Tongue (tissue), 3 donors: ENCODE measurements at places on chromosomes 12 and 14. TPM values are rescaled to one million over a fixed set of nuclear protein-coding genes. Genes with fewer than 3 reads are reported as not detected.

The RNASE4 gene
- total RNA-seq = 21.0 TPM

DNA sequence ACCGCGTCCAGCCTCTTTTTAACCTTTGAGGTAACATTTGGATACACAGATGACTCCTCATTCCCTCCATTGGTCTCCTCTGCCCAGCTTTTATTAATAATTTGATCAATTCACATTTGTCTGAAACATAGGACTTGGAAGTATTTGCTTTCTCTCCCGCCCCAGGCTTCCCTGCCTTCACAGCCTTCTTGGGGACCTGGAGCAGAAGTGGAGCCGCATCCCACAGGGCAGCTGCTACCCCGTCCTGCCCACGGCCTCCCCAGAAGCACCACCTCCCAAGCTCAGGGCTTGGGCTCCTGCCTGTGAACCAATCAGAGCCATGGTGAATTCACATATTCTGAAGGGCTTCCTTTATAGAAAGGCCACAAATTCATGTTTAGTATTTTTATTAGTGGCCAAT lies 97.6 kb downstream of the PIWIL1 start:
- DNase-seq = no peak

GRCh38 chr14:20001863-20002262 lies at the start of gene OR4Q2:
Gene OR4Q2, plus strand, starts transcription at chr14:20002163.
- DNase-seq = no peak

DNA sequence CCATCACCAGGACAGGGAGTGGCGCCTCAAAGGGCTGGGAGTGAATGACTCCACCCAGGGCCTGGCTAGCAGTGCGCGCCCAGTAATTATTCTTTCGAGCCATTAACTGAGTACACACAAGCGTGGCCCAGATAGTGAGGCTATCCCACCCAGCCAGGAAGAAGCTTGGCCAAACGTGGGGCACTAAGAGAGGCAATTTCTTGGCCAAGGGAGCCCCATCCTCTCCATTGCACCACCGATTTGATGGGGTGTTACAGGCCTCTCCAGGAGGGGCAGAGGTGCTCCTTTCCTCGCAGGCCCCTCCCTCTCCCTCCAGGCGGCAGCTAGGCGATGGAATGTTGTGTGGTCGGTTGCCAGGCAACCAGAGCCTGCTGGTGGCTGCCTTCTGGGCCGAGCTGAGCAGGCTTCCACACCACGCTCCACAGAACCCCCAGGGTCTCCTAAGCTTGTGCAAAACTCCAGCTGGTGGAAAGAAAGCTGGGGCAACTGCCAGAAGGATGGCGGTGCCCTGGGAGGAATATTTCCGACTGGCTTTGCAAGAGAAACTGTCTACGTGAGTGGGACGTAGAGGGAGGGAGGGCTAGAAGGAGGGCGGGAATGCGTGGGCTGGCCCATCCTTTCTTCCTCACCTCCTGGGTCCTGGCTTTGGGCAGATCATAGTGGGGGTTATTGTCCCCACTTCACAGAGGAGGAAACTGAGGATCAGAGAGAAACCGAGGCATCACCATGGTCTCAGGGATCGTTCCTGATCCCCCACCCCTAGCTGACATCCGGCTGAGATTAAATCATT lies at the start of gene CFAP73:
TSS of gene CFAP73 (plus strand) at position 364 of the 790 bp plus-strand sequence. CDS start at position 498, 134 bp downstream.
- DNase-seq = peak; percentile 92

GRCh38 chr12:52243856-52244614 lies 11.0 kb downstream of the KRT7 start:
- DNase-seq = peak; percentile 64

The RIPK3 gene
- 5.5 TPM for total RNA-seq

GRCh38 chr14:91388551-91388975 lies 29.1 kb downstream of the CCDC88C start:
- DNase-seq = peak; percentile 68
